ENCODE measurements at places on chromosomes 5 and 9.
A peak's percentile ranks its signal among the peaks of the same experiment; 100 is the strongest.

DNA sequence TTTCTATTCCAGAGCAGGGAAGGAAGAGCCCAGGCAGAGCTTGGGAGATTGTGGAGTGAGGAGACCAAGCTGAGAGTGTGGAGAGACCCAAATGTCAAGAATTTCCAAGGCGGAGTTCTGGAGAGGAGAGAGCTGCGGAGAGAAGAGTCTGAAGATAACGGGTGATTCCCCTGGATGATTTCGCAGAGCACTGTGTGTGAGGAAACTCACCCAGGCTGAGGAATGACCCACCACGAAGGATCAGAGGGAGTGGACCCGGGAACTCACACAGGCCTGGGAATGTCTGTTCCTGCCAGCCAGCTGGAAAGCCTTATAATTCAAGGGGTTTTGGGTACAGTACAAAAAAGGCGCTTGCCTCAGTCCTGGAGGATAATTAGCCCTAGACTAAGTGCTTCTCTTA is 94.2 kb downstream of the WNK2 start:
- no peak for DNase-seq

DNA sequence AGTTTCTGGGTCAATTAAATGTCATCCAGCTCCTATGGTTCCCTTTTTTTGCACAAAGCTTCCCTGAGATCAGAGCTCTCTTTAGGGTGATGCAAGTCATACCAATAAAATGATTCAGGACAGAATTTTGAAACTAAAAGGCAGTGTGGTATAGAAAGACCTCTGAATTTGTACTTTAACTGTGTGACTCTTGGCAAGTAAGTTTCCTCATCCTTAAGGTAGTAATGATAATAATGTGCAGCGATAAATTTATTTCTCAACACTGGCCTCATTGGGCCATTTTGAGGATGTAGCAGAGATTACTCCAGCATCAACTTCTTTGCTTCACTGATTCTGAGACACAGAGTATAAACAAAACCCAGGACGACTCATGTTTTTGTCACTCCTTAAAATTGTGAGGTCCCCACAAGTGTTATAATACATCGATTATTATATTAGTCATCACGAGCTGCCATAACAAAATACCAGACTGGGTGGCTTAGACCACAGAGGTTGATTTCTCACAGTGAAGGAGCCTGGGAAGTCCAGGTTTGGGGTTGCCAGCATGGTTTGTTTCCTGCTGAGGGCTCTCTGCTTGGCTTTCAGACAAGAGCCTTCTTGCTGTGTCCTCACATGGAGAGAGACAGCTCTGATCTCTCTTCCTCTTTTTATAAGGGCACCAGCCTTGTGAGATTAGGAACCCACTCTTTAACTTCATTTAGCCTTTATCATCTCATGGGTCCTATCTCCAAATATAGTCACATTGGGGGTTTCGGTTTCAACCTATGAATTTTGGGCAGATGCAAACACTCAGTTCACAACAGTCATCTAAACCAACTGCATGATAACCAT is 293.0 kb downstream of the ZNF608 start:
- DNase-seq, result peak; percentile 21

- DNase-seq, result no peak
Measured at GRCh38 chr9:134491196-134491835, 150.3 kb upstream of the COL5A1 start.

- no peak for DNase-seq
Measured at GRCh38 chr9:133443982-133444381, 15.8 kb upstream of the CACFD1 start.

DNA sequence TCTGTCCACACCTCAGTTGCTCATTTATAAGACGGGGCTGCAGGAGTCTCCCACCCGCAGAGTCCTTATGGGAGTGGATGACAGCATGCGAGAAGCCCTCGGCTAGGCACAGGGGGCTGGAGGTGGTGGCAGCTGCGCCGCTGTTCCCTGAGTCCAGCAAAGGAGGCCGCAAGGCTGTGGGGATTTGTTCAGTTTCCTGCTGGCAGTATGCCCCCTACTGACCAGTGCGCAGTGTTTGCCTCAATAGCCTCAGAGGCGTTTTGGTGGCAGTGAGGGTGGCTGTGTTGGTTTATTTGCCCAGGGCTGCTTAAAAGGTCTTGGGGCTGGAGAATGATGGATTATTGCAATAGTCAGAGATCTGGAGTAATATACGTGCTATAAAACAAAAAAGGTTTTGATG is 176.3 kb upstream of the OTULINL start:
- no peak for DNase-seq

GRCh38 chr9:33840381-33840780 is 23.4 kb downstream of the UBE2R2 start:
- no peak for DNase-seq

DNA sequence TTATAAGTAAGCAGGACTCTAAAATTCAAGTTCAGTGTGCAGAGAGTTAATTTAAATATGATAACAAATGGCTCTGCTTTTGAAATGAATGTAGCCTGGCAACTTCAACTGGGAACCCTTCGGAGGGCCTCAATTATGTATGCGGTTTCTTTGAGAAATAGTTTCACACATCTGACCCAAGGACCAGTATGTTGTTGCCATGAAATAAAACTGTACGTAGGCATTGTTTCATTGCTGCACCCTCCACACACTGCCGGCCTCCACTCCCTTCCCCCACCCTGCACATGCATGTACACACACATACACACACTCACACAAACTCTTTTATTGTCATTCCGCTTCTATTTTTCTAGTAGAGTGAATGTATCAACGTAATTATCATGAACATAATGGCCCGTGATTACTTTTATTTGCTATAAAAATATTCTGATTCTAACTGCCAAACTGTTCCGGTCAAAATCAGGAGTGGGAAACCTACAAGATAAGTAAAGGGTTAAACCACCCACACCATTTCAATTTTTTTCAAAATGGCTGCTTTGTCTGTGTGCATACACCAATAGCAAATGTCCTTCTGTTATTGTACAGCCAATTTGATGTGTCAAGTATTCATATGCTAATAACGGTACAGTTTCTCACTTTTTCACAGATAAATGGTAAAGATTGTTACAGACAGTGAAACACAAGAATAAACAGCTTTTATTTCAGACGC is 215.5 kb upstream of the TMEM161B start:
- no peak for DNase-seq

GRCh38 chr5:89071101-89071940 is 188.3 kb upstream of the MEF2C start:
- no peak for DNase-seq

DNA sequence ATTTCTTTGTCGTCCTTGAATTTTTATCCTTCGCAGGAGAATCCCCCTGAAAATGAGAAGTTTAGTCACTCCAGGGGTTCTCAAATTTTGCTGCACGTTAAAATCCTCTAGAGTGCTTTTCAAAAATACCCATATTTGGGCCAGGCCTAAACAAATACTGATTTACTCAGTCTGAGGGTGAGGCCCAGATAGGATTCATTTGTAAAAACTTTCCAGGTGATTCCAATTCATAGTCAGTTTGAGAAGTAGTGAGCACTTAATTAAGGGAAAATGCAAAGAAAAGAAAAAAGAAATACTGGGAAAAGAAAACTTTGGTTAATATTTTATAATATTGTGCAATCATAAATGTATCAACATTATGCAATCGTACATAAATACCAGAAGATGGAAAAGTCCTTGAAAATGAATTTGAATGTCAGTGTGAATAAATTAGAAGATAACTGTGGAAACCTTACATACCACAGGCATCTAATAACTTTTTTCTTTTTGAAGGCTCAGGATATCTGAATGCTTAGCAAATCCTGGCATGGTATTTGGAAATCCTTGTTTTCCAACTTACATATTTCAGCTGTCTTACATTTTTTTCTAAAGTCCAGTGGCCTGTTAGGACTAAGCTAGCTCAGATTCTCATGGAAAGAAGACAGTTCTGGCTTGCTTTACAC is 116.5 kb upstream of the DAPK1 start:
- DNase-seq, result no peak

GRCh38 chr9:114309096-114309495 is 13.8 kb upstream of the ORM1 start:
- no peak for DNase-seq

- no peak for DNase-seq
Measured at GRCh38 chr5:39660020-39660419, 235.2 kb upstream of the DAB2 start.

DNA sequence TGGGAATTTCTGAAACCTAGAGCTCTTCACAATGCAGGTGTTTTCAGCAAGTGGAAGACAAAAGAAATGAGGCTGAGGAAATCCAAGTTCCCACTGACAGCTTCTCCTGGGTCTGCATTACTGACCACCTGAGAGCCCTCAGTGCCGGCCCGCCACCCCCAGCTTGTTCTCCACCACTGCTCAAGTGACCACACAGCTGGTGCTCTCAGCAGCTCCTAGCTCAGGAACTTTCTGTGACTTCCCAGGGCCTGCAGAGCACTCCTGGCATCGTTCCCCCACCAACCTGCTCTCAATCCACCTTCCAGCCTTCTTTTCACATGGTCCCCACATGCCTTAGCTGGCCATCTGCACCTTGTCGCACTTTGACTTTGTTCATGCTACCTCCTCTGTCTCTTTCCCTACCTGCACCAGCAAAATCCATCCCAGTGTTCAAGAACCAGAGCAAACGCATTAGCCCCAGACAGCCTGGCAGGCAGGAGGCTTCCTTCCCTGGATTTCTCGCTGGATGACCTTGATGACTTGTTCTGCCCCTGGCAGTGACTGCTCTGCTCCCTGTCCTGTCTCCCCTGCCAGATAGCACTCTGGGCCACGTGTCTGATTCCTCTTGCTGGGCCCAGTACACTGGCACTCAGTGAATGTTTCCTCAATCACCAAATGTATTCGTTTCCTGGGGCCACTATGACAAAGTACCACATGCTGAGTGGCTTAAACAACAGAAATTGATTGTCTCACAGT is 35.1 kb upstream of the NANS start:
- DNase-seq, result no peak

Data from OCI-M1 (cell line).